ENCODE measurements at places on chromosomes 3 and 15.

DNA sequence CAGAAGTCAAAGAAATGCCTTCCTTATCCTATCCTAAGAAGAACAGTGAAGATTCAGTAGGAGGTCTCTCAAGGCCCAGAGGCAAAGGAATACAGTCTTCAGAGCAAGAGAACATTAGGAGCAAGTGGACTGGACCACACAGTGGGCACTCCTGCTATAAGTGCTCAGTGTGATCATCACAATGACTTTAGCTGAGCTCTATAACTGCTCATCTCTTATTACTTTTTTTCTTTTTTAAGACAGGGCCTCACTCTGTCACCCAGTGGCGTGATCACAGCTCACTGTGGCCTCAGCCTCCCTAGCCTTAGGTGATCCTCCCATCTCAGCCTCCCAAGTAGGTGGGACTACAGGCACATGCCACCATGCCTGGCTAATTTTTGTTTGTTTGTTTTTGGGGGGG is 48.1 kb downstream of the COL8A1 start:
- no peak for DNase-seq

DNA sequence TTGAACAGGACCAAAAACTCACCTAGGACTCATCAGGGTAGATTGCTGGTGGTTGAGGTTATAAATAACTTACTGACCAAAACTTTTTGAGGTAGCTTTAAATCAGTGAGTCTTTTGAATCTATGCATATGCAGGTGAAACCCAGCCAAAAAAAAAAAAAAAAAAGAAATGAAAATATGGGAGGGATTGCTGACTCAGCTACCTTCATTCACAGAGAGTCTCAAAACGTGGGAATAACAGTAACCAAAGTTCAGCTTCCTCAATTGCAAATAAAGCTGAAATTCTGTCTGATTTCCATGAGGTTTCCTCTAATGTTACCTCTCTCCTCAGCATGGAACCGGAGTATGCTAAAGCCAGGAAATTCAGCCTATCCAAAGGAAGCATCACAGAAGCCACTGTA is 95.2 kb upstream of the SEMA6D start:
- no peak for DNase-seq

DNA sequence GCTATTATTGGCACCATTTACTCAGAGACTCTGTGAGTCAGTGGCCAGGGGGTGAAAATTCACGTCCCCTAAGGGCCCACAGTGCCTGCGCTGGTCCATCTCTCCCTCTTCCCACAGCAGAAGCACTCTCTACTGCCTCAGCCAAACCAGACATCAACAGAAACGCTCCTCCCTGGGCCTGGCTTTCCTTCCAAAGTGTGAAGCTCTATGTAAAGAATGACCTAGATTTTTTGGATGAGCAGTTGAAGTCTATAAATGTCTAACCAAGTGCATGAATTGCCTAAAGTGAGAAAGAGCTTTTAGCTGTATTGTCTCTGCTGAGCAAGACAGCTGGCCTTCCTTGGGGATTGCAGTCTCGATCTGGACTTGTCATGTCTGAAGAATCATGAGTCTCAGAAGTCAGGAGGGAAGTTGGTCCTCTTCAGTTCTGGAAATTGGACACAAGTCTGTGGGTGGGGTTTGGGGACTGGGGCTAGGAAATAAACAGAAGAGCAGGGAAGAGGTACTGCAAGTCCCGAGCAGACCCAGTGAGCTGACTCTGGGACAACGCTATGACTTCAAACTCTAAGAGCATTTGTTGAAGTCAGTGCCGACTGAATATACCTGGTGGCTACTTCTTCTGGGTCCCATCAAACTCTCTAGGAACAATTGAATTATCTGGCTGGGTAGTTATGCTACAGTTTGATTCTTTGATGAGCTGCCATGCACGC is 29.0 kb downstream of the RASGRP1 start:
- DNase-seq: no peak

DNA sequence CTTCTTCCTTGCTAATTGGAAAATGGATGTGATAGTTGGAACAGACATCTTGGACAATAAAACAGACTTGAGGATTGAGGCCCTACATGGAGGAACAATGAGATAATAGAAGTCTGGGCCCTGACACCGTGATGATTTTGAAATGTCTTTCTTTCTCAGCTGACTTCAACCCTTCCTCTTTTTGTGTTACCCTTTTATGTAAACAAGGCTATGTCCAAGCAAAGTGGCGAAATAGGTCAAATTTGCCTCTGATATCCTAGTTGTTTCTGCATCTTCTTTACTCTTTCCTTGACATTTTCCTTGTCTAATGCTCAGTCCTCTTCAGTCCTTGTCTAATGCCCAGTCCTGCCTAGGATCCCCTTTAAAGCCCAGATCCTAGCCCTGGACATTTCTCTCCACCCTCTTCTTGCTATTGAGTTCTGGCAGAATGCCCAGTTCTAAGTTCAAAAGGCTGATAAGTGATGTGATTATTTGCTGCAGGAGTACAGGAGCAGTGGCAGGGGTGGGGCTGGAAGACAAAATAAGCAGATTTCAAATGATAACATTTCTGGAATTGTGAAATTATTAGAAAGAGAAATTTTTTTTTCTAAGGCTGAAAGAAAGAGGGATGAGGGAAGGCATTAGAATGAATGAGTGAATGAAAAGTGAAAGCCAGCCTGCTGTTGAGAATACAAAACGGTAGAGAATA is 6.5 kb upstream of the VPS8 start:
- no peak for DNase-seq
